H1 (cell line): ENCODE measurements at places on chromosomes 2 and 18. TPM values are rescaled to one million over a fixed set of nuclear protein-coding genes. Genes with fewer than 3 reads are reported as not detected.

DNA sequence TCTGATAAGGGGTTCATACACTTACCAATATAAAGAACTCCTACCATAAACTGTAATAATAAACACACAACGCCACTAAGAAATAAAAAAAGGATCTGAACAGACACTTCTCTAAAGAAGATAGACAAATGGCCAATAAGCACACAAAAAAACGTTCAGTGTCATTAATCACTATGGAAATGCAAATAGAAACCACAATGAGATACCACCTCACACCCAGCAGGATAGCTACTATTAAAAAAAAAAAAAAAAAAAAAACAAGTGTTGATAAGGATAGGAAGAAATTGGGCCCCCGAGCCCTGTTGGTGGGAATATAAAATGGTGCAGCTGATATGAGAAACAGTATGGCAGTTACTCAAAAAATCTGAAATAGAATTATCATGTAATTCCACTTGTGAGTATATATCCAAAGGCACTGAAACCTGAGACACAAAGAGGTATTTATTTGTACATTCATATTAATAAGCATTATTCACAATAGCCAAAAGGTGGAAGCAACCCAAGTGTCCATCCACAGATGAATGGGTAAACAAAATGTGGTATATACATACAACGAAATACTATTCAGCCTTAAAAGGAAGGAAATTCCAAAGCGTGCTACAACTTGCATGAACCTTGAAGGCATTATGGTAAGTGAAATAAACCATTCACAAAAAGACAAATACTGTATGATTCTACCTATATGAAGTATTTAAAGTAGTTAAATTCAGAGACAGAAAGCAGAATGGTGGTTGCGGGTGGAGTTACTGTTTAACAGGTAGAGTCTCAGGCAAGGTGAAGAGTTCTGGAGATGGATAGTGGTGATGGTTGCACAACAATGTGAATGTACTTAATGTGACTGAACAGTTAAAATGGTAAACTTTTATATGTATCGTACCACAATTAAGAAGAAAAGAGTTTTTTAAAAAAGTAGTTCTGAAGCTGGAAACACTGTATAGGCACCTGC, 17.9 kb downstream of the REV1 start:
- DNase-seq = no peak

DNA sequence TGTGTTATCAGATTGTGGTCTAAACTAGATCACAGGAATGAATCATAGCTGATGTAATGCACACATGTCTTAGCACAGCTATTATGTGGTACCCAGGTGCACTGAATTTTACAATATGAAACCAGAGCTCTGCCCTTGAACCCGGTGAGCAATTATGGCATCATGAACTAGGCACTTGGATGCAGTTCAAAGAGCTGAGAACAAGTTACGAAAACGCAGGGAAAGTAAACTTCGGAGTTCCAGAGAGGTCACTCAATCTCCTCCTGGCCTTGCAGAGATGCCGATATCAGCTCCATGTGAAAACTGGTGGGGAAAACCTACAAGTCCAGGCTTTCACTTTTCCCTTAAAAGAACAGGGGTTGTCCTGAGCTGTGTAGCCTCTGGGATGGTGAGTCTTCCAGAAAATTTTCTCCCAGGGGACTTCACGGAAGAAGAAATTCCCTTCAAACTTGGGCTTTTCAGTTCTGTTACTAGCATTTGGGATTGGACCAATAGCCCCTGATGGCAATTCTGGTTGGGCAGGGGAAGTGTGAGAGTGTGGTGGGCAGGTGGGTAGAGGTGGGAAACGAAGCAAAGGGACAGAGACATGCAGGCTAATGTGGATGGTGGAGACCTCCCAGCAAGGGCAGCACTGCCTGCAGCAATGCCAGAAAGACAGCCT, 71.1 kb upstream of the SH3BP4 start:
- DNase-seq = no peak

DNA sequence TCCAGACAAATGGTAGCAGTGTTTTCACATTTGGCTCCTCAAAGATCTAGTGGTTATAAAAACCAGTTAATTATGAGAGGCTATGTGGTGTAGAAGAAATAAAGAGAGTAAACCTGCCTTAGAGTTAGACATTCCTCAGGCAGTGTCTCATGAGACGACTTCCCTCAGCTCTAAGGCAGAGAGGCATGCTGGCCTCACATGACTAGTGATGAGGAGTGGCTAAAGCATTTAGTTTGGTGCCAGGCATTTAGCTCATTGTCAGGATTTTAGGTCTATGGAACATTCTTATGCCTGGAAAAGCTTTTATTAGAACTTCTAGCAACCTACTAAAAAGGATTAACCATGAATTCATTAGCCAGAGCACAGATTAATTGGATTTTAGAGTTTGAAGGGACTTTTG, 90.3 kb downstream of the RPRM start:
- DNase-seq = no peak

GRCh38 chr2:128501700-128502099, 183.0 kb upstream of the HS6ST1 start:
- no peak for DNase-seq

GRCh38 chr2:18837240-18837639, 247.9 kb upstream of the NT5C1B start:
- no peak for DNase-seq

- DNase-seq = no peak
Measured at GRCh38 chr2:220795705-220796104, 776.4 kb downstream of the EPHA4 start.

DNA sequence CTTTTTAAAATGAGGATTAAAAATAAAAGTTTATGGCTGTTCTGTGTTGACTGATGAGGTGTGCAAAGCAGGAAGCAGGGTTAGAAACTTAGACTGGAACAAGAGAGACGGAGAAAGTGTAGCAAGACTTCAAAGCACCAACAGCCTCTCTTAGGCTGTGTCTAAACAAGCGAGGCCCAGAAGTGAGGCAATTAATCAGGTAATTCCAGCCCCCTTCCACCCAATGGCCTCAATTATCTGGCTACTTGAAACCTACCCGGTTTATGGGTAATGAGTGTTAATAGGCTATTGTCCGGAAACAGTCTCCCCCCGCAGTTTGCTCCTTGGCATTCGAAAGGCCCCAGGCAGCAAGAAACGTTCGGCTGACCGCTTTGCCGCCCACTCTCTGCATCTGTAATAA, 171.7 kb upstream of the MYCN start:
- no peak for DNase-seq

DNA sequence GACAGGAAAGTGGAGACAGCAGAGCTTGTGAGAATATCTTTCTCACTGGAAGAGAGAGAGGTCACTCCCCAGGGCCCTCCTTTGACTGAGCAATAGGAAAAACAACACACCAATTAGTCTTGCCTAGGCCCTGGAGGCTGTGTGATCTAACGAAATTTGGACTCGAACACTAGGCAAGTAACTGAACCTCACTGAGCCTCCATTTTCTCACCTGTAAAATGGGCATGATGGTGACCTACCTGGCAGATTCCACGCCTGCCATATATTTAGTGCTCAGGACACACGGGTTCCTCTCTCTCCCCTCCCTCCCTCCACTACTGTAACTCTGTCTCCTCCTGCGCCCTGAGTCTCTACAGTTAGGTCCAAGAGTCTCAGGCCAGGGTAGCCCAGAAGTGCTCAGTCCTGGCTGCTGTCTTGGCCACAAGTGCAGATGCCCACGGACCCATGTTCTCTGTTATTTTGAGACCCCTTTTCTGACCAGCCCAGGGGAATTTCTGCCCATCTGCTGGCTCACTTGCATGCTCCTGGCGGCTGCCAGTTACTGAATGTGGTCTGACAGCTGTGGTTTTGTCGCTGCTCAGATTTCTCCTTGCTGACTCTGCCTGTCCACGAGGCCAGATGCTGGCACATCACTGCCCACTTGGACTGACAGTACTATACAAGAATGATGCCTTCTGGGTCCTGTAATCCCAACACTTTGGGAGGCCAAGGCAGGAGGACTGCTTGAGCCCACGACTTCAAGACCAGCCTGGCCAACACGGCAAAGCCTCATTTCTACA, 9.6 kb upstream of the GIGYF2 start:
- no peak for DNase-seq

- DNase-seq = no peak
Measured at GRCh38 chr2:15694589-15694986, 102.9 kb downstream of the DDX1 start.

DNA sequence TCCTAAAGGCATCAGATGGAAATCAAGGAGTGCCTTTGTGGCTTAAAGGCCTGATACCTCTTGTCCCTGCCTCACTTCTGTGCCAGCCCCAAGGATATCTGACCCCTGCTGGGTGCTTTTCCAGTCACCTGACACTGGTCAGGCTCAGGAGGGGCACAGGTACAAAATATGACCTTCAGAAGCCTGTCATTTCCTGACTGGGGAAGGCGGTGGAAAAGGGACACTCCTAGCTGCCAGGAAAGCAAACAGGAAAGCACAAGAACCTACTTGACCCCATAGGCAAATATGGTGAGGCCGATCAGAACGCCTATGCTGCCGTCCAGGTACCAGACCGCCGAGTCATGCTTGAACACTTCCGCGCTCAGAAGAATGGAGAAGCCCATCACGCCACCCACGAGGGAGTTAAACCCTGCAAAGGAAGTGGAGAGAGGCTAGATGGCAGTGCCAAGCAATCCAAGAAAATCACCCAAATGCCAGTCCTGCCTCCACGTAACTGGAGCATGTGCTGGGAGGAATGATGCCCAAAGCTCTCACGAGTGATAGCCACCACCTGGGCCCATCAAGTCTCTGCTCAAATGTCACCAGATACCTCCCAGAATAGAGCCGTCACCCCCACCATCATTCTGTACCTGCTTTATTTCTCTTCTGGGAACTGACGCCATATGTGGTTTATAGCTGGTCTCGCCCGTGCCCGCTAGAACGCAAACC, 204.0 kb downstream of the MGAT5 start:
- DNase-seq = no peak

DNA sequence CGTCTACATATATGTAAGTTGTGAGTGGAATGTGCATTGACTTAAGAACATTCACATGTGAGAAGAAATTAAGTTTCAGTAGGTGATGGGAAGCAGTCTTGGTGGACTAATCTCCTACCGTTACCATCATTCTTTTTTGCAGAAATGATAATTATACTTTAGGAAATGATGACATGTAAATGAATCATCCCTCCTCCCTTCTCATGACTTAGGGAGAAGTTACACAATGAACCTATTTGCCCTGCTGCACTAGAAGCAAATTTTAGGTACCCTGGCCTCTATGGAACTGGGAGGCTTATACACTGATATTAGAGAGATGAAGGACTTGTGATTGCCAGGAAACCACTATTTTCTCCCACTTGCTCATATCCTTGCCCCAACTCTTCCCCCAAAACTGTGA, 214.2 kb downstream of the CALCRL start:
- DNase-seq = no peak

- no peak for DNase-seq
Measured at GRCh38 chr2:113242327-113242726, 36.4 kb downstream of the PAX8 start.

GRCh38 chr18:7723558-7723957, 156.4 kb downstream of the PTPRM start:
- DNase-seq = no peak

GRCh38 chr2:235378944-235379343, 114.9 kb upstream of the AGAP1 start:
- no peak for DNase-seq

The VWA3B gene
- not detected in 2 replicates for total RNA-seq

The DSC2 gene
- 39.3 and 39.7 TPM in 2 replicates for total RNA-seq

The IL37 gene
- total RNA-seq = not detected in 2 replicates

The USP40 gene
- total RNA-seq = 12.0 and 12.9 TPM in 2 replicates

The PLCL1 gene
- total RNA-seq = not detected in 2 replicates

The HOXD3 gene
- total RNA-seq = not detected in 2 replicates

The DUSP2 gene
- total RNA-seq = 8.7 and 10.1 TPM in 2 replicates
